ENCODE measurements at places on chromosomes 6 and 20.

GRCh38 chr20:37734228-37734985, 40.6 kb downstream of the CTNNBL1 start:
- no peak for DNase-seq

GRCh38 chr20:51660672-51661608, 107.2 kb downstream of the ATP9A start:
- DNase-seq = no peak

DNA sequence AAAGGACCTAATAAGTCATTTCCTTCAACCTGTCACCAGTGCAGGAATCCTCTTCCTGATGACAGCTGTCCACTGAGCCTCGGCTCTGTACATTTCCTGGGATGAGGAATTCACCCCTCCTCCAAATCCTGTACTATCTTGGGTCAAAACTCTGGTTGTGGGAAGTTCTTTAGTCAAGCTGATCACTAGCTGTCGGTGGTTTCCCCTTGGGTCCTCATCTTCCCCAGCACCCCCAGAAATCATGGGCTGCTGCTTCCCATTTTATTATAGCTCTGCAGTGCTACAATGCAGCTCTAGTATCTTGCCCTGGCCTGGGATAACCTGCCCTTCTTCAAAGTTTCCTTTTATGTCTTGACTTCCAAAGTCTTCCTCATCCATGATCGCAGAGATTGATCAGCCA, 14.6 kb upstream of the ADA start:
- no peak for DNase-seq

GRCh38 chr6:107662333-107662732, 161.8 kb downstream of the SCML4 start:
- no peak for DNase-seq

- DNase-seq = no peak
Observed at GRCh38 chr20:8388141-8388540, 256.1 kb downstream of the PLCB1 start.

All from activated CD4-positive, alpha-beta T cell treated with anti-CD3 and anti-CD28 coated beads for 1 hour (primary cell).